ENCODE measurements at places on chromosomes 12 and 14.

DNA sequence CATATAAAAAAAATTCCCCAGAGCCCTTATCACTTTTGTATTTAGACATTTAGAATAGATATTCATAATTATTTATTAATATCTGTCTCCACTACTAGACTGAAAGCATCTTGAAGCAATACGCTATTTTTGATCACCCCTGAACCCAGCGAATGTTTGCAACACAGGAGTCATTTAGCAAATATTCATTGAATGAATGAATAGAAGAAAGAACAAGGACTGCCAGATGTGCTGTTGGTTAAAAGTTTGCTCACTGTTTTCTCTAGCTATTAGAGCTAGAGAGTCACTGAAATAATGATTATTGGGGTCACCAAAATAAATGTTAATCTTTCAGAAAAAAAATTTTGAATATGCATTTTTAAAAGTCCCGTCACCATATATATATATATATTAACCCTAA is 174.3 kb downstream of the ACSS3 start:
- no peak for DNase-seq

DNA sequence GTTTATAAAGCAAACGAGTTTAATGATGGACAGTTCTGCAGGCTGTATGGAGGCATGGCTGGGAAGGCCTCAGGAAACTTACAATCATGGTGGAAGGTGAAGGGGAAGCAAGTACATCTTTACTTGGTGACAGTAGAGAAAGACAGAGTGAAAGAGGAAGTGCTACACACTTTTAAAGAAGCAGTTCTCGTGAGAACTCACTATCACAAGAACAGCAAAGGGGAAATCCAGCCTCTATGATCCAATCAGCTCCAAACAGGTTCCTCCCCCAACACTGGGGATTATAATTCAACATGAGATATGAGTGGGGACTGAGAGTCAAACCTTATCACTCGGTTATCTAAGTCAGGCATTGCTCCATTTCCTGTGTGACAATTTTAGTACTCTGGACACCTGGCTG is 189.9 kb upstream of the CNTN1 start:
- no peak for DNase-seq

- DNase-seq: no peak
These were observed 55.0 kb downstream of the GLT1D1 start for GRCh38 chr12:128908254-128908653.

- DNase-seq: no peak
These were observed 113.7 kb downstream of the TRAFD1 start for GRCh38 chr12:112239020-112239419.

- DNase-seq: no peak
These were observed 2.0 kb downstream of the CRY1 start for GRCh38 chr12:107091381-107091780.

All from endothelial cell (in vitro differentiated cells).